ENCODE measurements at places on chromosomes 3 and 15.
A peak's percentile ranks its signal among the peaks of the same experiment; 100 is the strongest.

GRCh38 chr3:126445506-126445905, 30.2 kb downstream of the ZXDC start:
- DNase-seq: no peak

DNA sequence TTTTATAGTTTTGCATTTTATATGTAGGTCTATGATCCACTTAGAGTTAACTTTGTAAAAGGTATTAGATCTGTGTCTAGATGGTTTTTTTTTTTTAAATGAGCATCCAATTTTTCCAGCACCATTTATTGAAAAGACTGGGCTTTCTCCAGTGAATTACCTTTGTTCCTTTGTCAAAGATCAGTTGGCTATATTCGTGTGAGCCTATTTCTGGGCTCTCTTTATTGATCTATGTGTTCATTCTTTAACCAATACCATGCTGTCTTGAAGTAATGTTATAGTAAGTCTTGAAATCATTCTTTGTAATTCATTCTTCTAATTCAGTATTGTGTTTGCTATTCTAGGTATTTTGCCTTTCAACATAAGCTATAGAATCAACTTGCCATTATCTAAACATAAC, 165.4 kb upstream of the ARPP21 start:
- no peak for DNase-seq

GRCh38 chr3:120468635-120469295, 18.0 kb upstream of the FSTL1 start:
- DNase-seq: no peak

DNA sequence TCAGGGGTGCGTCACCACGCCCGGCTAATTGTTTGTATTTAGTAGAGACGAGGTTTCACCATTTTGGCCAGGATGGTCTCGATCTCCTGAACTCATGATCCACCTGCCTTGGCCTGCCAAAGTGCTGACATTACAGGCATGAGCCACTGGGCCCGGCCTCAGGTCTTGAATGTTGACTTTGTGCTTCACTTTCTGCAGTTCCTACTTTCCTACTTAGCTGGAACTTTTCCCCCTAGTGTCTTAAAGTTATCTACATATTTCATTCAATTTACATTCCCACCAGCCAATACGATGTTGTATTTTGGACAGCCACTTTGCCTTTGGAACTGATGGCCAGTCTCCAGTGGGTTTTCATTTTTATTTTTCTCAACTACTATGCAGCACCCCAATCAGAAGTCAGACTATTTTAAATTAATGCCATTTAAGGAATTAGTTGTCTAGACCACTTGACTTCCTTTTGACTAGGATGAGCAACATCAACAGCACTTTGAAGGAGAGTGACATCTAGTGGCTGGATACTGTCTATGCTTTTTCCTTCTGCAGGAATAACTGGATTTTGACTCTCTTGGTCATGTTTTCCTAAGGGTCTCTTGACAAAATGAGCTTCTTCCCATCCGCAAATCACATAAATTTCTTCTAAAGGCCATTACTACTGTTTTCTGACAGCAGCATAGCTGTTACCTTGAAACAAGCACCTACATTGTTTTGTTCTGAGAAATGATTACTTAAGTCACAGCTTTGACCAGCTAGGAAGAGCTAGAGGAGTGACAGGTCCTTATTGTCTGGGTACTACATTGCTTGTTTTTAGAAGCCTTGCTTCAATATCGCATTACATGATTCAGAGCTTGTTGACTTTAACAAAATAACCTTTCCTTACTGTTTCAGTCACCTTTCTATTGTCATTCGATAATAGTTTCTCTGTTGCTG, 140.2 kb downstream of the ITPR1 start:
- DNase-seq: peak; percentile 84

DNA sequence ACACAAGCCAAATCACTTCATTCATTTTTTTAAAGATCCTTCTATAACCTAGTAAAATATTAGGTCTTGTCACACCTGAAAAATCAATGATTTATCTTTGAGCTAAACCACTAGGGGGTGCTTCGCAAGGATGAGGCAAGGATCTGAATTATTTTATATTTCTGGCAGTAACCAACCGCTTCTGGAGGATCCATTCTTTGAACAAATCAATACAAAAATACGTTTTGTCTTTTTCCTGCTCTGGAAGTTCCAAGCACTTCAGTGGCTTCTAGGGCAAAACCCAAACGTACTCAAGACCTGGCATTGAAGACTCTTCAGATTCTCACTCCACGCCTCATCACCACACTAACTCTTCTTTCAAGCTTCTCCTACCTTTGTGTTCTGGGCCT, 486 bp downstream of the LSG1 start:
- peak; percentile 84 for DNase-seq

DNA sequence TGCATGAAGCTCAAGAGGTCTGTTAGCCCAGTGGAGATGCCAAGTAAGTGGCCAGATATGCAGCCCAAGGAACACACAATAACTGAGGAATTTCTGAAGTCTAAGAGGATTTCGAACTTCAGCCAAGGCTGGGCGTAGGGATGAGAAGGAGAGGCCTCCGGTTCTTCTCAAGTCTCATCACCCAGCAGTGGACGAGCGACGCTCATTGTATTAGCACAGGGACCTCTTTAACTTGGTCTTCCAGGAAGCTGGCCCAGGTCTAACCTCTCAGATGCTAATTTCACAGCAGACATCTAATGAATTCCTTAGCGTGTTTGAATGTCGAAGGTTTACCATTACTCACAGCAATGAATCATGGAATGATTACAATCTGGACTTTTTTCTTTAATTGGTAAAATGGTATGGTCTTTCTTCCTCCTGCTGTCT, 85.0 kb downstream of the HES1 start:
- no peak for DNase-seq

GRCh38 chr3:14803981-14804834, 14.6 kb upstream of the FGD5 start:
- no peak for DNase-seq

GRCh38 chr15:33655488-33655887, 312.8 kb upstream of the CHRM5 start:
- DNase-seq: no peak

- DNase-seq: no peak
These were observed 212.3 kb downstream of the FGF12 start for GRCh38 chr3:192514754-192515663.

DNA sequence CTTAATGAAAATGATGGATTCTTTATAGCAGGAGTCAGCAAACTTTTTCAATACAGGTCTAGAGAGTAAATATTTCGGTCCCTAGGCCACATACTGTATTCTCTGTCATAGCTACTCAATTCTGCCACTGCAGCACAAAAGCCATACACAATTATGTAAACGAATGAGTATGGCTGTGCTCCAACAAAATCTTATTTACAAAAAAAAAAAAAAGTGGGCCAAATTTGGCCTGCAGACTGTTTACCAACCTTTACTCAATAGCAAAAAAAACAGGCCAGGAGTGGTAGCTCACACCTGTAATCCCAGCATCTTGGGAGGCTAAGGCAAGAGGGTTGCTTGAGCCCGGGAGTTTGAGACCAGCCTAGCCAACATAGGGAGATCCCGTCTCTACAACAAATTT, 41.1 kb downstream of the TTBK2 start:
- no peak for DNase-seq

DNA sequence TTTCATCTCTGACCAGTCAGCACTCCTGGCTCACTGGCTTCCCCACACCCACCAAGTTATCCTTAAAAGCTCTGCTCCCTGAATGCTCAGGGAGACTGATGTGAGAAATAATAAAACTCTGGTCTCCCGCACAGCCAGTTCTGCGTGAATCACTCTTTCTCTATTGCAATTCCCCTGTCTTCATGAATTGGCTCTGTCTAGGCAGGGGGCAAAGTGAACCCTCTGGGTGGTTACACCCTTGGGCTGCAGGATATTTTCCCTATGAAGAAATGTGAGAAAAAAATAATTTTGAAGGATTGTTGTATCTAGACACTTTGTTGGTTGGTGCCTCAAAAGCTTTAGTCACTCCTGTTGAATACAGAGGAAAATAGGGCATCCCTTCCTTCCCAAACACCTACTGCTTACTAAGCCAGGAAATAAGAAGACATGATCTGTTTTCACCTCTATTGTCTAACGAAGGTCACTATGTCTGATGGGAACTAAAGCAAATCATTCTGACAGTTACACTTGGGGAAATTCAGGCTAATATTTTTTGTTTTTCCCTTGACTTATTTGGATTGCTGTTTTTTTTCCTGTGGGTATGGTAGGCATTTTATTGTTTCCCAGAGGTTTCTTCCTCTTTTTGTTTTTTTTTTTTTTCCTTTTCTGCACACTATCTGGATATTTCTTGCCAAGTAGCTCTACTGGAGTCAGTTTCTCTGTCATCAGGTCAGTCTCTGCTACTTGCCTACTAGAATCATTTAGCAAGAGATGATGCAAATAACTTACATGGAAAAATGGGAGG, 15.3 kb upstream of the TNFSF10 start:
- no peak for DNase-seq

DNA sequence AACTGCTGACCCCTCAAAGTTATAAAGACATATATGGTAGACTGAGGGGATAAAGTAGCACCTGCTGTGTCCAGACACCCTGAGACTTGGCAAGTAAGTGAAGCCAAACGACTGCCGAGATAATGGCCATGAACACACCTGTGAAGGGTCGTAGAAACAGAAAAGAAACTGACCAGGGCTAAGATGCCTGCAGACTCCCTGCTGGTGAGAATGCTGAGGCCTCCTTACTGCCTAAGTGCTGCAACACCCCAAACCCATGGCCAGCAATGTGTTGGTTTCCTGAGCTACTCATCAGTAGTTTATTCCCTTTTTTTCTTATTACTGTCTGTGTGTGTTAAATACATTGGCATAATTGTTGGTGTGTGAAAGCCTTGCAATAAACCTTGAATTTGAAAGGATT, 233.8 kb downstream of the ZNF385D start:
- no peak for DNase-seq

GRCh38 chr15:67606742-67607141, 64.2 kb downstream of the MAP2K5 start:
- no peak for DNase-seq

DNA sequence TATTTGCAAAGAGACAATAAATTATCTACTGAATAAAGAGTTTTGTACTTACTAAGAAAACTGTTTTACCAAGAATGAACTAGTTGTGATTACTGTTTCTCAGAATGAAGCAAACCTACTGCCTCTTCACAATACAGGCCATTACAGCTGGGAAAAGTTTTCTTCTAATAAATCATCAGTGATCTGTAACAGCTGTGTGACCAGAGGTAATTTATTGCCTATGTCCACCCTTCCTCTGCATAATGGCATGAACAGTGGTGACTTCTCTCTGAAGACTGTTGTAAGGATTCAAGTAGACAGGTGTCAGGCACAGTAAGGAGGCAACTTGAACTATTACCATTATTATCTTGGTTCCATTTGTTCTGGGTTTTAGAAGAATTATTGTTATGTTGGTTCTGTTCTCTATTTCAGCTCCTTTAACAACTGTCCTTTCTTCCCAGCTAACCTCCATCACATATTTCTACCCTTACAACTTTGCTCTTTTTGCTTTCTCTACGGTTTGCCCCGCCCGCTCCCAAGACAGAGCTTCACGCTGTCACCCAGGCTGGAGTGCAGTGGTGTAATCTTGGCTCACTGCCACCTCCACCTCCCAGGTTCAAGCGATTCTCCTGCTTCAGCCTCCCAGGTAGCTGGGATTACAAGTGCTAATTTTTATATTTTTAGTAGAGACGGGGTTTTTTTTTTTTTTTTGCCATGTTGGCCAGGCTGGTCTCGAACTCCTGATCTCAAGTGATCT, 51.5 kb downstream of the PRKAR2A start:
- no peak for DNase-seq

DNA sequence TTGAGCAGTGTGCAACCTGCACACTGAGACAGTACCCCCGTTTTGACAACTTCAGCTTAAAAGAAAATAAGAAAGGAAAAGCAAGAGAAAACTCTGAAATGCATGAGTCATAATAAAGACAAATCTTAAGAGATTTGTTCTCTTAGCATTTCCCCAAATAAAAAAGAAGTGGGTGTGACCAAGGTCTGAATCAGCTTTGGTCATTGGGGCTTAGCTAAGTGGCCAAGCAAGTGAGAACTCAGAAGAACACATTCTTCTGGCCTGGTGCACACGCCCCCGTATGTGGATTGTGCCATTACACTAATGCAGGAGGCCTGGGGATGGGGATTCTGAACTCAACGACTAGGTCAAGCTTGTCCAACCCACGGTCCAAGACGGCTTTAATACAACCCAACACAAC, 56.9 kb upstream of the PDZRN3 start:
- DNase-seq: peak; percentile 71

GRCh38 chr3:126954141-126954842, 28.6 kb upstream of the PLXNA1 start:
- no peak for DNase-seq

DNA sequence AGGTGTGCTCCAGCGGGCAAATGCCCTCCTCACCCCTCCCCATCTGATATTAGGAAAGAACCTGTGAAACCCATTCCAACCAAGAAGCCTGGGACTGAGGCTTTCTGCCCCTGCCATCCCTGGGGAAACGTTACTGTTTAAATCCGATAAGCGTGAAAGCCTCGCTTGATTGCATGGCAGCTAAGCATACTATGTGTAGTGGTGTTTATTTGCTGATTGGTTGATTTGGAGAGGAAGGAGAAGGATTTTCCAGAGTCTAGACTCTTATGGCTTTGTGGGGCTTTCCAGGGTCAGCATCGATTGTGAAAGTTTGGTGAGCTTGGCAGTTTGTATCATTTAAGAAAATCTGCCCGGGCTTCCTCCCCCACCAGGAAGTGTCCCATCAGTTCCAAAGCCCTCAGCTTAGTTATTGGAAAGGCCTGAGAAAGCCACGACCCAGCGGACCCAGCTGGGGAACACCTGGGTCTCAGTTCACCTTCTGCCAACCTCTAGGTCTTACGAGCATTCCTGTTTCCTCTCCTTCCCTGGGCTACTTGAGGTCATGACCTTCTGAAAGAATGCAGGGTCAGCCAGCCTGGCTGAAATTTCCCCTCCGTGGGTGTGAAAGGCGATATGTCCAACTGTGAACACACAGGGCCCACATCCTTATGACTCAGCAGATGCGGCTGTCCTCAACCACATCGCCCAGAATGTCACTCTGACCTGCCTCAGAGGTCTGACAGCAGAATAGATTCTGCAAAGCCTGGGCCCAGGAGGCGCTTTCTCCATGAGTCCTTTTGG, 62.8 kb upstream of the HERC1 start:
- peak; percentile 68 for DNase-seq

GRCh38 chr15:37045859-37046740, 54.2 kb downstream of the MEIS2 start:
- DNase-seq: no peak

DNA sequence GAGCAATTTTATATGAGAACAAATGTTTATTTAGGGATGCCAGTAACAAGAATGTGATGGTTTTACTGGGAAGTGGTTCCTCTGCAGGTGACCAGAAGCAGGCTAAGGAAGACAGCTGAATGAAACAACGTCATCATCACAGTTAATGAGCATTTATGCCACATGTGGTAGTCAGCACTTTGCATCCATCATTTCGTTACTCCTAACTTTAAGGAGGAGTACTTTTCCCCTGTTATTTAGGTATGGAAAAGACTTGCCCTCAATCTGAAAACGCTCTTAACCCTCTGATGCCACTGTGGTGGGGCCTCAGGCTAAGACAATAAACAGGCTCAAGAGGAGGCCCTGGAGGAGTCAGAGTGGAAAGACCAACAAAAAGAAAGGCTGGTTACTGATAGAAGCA, 31.2 kb downstream of the INTS14 start:
- no peak for DNase-seq

- DNase-seq: no peak
These were observed 58.1 kb upstream of the AGBL1 start for GRCh38 chr15:86021281-86022264.

GRCh38 chr3:30970183-30970582, 75.7 kb upstream of the GADL1 start:
- DNase-seq: peak; percentile 12
